KBM-7 (cell line): ENCODE measurements at places on chromosomes 11 and 22.
A peak's percentile ranks its signal among the peaks of the same experiment; 100 is the strongest.

DNA sequence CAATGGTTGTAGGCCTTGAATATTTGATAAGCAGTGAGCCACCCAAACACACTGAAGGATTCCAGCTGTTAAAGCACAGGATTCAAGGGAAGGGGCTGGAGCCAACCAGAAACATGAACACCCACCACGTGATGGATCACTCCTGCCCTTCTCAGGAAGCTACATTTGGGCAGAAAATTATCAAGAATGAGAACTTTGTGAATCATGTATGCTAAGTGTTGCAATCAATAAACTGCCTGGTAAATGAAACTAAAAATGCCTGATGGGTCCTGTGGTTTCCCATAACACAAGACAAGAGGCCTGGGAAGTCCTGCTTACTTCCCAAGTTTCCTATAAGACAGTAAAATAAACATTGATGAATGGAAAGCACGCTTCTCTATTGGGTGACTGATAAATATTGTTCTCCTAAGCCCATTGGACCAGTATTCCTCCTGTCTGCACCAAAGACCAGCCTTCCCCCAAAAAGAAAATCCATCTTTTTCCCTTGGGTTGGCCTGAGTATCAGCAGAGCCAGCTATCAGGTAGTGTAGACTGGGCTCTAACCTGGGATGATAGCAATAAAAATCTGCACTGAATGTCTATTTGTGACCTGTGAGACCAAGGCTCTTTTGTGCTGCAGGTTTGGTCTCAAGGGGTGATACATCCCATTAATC is 98.4 kb downstream of the CCDC83 start:
- no peak for DNase-seq

DNA sequence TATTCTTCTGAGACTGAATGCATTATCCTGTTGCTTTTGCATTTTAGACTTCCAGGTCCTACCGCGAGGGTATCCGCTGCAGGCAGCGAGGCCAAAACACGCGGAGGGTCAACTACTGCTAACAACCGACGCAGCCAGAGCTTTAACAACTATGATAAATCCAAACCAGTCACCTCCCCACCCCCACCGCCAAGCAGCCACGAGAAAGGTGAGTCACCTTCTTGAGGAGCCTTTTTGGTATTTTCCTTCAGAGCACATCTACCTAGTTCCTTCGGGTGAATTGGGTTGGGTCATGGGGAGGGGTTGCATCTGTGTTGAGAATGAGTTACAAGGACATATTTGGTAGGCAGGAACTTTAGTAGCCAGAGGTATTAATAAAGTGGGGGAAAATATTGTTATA is 179.8 kb downstream of the NAV2 start:
- no peak for DNase-seq

GRCh38 chr22:22214819-22215329 is 29.7 kb upstream of the VPREB1 start:
- no peak for DNase-seq

GRCh38 chr11:81005595-81005994 is 1564.8 kb upstream of the TENM4 start:
- no peak for DNase-seq

DNA sequence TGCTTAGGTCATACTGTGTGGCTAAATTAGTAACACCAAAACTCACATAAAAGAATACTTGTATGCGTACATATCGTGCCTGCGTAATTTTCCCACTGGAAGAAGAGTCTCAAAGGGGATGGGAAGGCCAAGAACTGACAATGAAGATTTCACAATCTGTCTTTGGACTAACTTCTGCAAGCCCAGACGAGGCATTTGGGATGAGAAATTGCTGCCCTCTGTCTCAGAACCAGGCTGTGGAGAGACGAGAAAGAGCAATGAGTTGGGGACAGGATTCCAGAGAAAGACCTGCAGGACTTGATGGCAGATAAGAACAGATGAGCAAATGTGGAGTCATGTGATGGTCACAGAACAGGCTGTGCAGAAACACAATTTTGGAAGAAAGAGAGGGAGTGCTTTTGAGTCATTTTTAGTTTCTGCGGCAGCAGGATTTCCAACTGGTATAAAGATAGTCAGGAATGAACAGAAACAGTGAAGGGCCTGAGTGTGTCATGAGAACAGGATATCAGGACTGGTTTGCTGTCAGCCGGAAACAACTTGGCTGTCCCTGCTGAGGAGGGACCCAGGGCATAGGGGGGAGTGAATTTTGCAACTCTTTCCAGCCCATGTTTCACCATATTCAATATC is 82.7 kb upstream of the CTSC start:
- peak; percentile 62 for DNase-seq

- DNase-seq = no peak
Observed at GRCh38 chr11:44472916-44473315, 92.5 kb upstream of the CD82 start.

- no peak for DNase-seq
Observed at GRCh38 chr22:33757041-33757801, 163.1 kb downstream of the LARGE1 start.

- no peak for DNase-seq
Observed at GRCh38 chr11:110757066-110757465, 44.8 kb upstream of the ARHGAP20 start.

- DNase-seq = no peak
Observed at GRCh38 chr11:94800414-94800813, 32.3 kb downstream of the AMOTL1 start.
